Thoracic aorta (tissue), 2 donors: ENCODE measurements at places on chromosomes 12 and 14. TPM values are rescaled to one million over a fixed set of nuclear protein-coding genes. Genes with fewer than 3 reads are reported as not detected.

Gene TCTN2
- 8.7 TPM for total RNA-seq

Gene KCNK10
- total RNA-seq = not detected

- no peak for DNase-seq
These were observed 2.9 kb upstream of the MMP17 start for GRCh38 chr12:131825146-131825892.

GRCh38 chr12:97912943-97913342, 450.3 kb downstream of the RMST start:
- DNase-seq = no peak

DNA sequence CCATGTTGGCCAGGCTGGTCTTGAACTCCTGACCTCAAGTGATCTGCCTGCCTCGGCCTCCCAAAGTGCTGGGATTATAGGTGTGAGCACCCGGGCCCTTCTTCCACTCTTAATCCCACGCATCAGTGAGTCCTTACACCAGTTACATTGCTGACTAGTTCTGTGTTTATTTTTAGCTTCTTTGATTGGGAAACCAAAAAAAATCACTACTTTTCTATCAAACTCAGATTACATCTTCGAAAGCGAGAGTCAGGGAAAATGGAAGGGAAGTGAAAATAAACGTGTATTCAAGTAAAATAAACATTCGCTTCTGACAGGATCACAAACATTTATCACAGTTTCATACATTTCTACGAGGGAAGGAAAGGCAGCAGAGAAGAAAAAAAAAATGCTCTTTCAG, 32.2 kb downstream of the FGD6 start:
- no peak for DNase-seq

GRCh38 chr12:15268309-15268708, 47.1 kb upstream of the RERG start:
- no peak for DNase-seq
